Activated naive CD4-positive, alpha-beta T cell treated with anti-CD3 and anti-CD28 coated beads, Interleukin-2, amount 50 U/mL, for 72 hours (primary cell): ENCODE measurements at places on chromosomes 13 and 19. TPM values are rescaled to one million over a fixed set of nuclear protein-coding genes. Genes with fewer than 3 reads are reported as not detected.

GRCh38 chr19:34041925-34042521 lies 130.3 kb upstream of the LSM14A start:
- DNase-seq: peak; percentile 66

The STXBP2 gene
- 111 TPM for total RNA-seq

DNA sequence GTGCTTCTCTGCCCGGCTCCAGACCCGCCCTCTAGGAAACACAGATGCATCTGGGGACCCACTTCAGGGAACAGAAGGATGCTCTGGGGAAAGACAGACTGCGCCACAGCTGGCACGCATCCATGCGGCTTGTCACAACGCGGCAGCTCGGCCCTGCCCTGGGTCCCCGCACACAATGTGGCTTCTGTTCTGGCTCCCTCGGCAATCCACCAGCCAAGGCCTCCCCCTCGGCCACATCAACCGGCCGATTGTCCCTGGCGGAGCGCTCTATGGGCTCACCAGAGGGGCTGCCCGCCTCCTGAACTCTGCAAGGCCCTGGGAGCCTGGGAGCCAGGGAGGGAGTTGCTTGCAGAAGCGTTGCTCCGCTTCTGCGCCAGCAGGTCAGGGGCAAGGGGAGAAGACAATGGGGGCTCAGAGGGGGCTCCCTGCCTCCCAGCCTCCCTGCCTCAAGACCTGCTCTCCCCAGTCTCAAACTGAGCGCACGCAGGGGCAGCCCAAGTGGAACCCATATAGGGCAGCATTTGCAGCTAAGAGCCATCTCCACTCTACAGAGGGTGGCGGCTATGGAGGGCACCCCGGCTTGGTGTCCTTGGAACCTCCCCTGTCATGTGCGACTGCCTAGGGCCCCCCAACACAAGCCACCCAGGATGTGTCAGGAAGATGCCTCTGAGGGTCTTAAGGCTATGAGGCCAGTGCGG lies 37.9 kb downstream of the MLLT1 start:
- DNase-seq: no peak

GRCh38 chr19:5369962-5370367 lies 29.4 kb upstream of the PTPRS start:
- DNase-seq: peak; percentile 72

DNA sequence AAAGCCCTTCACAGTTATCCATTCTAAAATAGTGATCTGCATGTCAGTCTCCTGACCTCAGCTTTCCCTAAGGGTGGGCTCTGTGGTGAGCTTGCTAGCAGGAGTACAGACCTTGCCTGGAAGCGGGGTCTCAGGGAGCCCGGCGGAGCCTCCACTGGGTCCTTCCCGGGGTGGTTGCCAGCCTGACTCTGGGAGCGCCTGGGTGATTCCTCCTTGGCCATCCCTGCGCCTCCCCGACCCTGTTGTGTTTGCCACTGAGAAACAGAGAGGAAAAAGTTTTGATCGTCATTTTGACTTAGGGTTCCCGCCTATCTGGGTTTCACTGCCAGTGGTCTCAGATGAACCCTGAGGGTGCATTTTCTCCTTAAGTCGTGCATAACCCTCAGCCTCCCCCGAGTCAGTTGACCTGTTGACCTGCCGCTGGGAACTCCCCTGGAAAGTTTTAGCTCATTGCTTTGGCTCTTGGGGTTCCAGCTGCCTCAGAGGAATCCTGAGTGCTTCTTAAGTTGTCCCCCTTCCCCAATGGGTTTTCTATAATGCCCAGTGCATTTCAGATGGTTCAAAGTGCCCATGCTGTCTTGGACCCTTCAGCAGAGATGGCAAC lies 117.8 kb downstream of the RAB20 start:
- no peak for DNase-seq

GRCh38 chr19:40663695-40664692 lies 26.5 kb downstream of the NUMBL start:
- no peak for DNase-seq

The LHFPL6 gene
- 2.8 TPM for total RNA-seq

- DNase-seq: no peak
These were observed 1.4 kb downstream of the SIAH3 start for GRCh38 chr13:45850027-45850613.

GRCh38 chr13:30172593-30173302 lies 134.6 kb downstream of the KATNAL1 start:
- DNase-seq: no peak

The KLK14 gene
- 0.68 TPM for total RNA-seq

DNA sequence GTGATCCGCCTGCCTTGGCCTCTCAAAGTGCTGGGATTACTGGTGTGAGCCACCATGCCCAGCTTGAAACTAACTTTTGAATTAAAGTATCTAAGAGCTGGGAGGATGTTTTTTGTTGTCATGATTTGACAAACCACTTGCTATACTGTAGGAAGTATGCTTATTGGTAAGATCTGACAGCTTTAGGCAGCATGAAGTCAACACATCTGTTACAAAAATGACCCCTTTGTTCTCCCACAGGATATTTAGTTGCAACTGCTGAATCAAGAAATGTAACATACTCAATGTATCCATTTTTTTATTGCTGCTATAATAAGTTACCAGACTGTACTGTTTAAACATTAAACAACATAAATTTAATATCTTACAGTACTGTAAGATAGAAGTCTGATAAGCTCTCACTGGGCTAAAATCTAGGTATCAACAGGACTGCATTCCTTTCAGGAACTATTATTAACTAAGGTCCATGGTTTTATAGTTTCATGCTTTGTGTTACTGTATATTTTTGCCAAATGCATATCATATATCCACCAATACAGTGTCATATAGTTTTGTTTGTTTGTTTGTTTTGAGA lies 22.8 kb upstream of the LRP3 start:
- DNase-seq: no peak

DNA sequence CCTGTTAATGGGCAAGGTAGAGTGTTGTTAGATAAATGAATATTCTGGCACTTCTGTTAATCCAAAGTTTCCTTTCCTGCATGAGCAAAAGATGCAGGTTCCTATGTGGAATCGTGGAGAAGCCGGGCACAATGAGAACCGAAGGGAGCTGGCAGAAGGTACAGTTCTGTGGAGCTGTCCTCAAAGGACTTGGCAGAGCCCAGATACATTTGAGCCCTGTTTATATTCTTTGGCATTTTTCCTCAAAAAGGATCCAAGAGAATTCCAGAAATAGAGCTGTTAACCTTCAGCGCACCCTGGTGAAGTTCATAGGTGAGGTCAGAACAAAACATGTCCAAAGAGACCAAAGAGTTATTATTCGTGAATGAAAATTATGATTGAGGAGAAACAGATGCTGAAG lies 4.0 kb upstream of the DLEU7 start:
- DNase-seq: no peak

GRCh38 chr13:27401210-27401609 lies 23.2 kb upstream of the GTF3A start:
- no peak for DNase-seq

GRCh38 chr19:1270854-1271527 lies 1.9 kb downstream of the CIRBP start:
- no peak for DNase-seq

DNA sequence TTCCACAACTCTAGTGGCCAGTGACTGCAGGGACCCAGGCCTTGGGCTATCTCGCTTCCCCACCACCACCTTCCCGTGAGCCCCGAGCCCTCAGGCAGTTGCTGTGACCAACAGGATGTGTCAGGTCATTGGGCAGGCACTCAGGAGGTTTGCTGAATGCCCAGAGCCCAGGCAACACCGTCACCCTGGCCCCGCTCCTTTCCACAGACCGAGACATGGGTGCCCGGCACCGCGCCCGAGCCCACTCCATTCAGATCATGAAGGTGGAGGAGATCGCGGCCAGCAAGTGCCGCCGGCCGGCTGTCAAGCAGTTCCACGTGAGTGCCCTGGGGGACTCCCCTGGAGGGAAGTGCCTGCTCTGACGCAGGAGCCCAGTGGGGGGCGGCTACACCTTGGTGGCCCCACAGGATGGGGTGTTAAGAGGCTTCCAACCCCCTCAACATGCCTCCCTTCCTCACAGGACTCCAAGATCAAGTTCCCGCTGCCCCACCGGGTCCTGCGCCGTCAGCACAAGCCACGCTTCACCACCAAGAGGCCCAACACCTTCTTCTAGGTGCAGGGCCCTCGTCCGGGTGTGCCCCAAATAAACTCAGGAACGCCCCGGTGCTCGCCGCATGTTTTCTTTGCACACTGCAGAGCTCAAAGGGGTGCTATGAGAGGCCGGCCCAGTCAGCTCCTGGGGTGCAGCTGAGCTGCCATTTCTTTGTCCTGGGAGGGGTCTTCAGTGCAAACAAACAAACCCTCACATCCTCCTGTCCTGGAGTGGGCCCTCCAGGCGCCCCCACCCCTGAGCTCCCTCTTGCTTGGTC lies 3.2 kb downstream of the RPL18A start:
- DNase-seq: no peak

The PET100 gene
- total RNA-seq: 108 TPM
